Stimulated activated CD4-positive, alpha-beta T cell treated with anti-CD3 and anti-CD28 coated beads, TNF-alpha, amount 100 ng/mL, for 4 hours (primary cell): ENCODE measurements at places on chromosomes 1 and 21.

DNA sequence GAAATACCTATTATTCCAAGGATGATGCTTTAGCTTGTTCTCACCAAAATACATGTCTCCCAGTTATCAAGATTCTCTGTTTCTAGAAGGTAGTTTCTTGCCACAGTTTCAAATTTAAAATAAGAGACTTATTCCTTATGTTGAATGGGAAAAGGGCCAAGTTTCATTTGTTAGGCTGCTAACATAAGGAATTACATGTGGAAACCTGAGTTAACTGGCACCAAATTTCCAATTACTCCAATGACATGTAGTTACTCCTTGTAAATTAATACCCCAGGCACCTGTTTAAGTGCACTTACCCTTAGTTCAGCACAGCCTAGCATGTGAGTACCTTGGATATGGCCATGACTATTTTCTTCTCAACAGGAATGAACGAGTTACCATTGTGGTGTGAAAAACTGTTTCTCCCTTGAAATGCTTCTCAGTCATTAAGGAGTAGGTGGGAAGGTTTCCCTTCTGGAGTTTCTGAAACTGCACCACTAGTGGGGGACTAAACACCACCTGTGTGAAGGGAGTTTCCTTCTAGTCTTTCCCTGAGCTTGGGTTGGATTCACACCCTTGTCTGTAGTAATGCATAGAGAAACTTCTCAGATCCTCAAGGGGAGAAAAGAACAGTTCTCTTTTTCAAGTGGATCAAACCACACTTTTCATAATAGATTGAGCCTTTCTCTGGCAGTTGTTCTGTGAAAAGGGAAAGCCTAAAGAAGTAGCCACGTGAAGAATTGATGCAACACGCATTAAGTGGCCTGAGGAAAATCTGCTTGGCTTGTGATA lies 32.3 kb upstream of the LRRC8C start:
- DNase-seq, result no peak

DNA sequence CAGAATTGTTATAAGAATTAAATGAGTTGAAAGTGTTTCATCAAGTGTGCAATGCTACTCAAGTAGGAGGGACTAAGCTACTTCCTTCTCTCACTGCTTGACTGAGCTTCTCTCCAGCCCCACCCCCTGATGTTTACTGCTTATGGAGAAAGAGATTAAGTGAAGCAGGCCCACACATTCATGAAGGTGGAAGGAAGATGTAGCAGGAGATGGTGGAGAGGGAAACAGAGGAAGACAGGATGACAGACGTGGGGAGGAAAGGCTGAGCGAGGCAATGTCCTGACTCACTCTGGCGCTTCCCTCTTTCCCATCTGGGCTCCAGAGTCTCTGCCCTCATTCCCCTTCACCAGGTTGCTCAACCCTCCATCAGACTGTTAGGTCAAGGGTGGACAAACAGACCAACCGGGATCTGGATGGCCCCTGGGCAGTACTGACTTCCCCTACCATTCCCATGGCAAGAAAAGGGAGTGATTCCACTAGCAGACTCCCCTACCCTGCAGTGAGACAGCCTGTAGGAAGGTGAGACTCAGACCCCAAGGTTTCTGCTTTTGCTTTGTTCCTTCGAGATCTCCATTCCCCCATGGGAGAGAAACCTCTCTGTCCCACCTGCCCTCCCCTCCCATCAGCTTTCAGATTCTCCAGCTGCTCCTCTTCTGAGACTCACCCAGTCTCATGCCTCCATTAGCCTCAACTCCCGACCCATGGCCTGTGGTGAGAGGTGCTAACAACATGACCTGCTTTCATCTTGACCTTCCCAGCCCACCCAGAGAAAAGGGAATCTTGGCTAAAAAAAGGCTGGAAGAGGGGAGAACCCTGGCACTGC lies 3.1 kb upstream of the ARHGEF2 start:
- DNase-seq, result no peak

DNA sequence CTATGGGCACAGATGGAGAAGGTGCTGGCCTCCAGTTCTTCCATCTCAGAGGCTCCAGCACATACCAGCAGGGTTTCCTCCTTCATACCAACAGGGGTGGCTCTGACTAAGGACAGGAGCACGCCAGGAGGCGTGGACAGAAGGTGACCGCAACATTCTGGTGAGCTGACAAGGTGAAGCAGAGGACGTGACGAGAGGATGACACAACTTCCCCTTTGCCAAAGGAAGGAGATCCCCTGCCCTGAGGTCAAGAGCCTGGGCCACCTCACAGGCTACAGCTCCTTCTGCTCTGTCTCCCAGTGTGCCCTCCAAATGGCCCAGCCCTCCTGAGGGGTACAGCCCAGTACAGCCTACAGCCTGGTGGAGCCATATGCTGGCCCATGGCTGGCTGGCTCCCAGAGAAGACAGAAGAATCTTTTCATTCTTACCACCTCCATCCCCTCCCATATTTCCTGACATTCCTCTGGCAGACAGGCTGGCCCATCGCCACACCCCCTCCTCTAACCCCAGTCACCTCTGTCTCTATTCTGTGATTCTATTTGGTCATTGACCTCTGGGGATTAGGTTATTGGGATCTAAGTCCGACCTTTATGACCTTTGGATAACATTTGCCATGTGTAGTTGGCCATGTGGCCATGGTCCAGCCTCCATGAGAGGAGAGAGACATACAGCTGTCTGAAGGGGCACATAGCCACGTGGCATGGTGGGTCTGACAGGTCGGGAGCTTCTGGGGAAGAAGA lies 5.1 kb upstream of the LAMB3 start:
- no peak for DNase-seq

GRCh38 chr1:37439349-37439995 lies 34.9 kb upstream of the ZC3H12A start:
- no peak for DNase-seq

- DNase-seq, result no peak
These were observed 382.3 kb upstream of the ZRANB2 start for GRCh38 chr1:71463144-71463543.

DNA sequence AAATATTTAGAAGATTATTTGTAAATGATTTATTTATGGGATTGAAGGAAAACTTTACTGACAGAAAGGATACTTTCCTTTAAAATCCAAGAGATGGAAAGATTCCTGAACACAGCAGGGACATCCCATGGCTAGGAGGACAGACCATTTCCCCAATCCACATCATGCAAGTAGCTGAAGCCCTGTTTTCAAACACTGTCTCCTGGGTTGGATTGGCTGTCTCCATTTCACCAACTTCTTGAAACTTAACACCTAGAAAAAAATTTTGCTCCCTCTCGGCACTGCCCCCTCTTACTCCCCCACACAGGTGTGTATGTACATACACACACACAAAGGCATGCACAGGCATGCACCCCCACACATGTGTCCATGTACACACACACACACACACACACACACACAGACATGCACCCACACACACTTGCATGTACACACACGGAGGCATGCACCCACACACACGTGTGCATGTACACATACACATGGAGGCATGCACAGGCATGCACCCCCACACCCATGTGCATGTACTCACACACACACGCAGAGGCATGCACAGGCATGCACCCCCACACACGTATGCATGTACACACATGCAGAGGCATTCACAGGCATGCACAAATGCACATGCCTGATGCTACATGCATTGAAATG lies 320.0 kb downstream of the CHRM3 start:
- no peak for DNase-seq

DNA sequence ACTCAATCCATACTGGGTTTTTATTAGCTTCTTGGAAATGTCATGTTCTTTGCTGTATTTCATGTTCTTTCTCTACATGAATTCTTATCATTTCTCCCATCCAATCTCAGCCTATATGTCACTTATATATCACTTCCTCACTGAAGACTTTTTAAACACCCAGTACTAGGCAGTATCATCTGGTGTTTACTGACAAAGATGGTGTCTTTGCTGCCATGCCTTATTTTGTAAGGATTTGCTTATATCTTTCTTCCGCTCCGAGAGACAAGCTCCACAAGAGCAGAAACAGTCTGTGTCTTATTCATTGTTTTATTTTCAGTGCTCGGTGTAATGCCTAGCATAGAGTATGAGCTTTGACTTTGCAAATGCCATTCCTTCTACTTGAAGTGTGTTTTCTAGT lies 30.2 kb downstream of the F13B start:
- no peak for DNase-seq

DNA sequence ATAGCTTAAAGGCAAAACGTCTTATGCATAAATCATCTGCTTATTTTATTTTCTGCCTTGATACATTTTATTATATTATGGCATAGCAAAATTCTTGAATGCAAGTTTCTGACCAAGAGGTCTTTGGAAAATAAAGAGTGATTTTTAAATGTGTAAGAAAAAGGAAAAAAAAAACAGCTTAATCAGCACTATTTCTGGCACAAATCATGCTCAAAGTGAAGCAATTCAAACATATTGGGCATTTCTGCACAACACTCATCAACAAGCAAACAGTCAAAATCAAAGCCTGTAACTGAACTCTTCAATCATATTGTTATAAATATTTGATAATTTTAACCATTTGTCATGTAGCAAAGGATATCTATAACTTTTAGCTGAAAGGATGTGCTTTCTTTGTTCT lies 250.9 kb downstream of the PTPRC start:
- no peak for DNase-seq

DNA sequence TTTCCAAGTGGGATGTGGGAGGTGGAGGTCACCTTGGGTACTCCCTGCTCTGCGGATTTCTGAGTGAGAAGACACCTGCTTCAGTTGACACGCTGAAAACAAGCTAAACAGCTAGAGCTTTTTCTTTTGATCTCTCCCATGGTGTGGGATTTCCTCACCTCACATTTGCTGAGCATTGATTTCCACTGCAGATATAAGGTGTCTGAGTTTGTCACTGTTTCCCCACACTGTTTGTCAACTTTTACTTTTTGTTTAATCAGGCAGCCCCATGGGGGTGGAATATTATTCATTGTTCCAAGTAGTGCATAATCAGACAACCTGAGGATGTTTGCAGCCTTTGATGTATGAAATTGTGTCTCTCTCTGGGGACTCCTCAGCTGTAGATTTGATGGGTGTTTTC lies 49.5 kb downstream of the FASLG start:
- DNase-seq, result peak; percentile 42

DNA sequence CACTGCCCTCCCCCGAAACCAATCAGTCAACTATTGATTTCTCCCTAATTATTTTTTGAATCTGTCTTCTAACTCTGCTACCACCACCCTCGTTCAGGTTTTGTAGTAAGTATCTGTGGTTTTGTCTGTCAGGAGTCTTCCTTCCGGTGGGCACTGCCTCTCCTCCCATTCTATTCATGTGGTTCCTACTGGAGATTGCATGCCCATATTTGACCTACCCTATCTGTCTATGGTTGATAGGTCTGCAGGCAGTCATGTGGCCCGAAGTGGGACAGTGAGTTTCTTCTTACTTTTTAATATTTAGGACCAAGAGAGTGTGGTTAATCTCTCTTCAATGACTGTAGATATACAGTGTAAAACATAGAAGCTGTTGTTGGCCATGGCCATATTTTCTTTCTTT lies 17.8 kb upstream of the MAST2 start:
- DNase-seq, result peak; percentile 3

DNA sequence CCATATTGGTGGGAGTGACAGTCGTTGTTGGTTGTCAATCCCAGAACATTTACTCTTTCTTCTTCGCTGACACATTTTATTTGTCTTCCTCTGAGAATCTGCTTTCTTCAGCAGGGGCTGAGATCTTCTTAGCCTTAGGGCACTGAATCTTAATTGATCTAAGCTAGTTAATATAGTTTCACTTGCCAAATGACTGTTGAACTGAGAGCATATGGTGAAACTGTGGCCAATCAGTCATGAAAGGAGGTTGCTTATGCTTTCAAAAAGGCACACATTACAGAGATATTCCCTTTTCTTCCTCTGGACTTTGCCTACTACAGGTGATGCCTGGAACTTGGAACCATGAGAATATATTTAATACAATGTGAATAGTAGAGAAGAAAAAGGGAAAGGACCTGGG lies 60.0 kb upstream of the KIAA0040 start:
- DNase-seq, result no peak

DNA sequence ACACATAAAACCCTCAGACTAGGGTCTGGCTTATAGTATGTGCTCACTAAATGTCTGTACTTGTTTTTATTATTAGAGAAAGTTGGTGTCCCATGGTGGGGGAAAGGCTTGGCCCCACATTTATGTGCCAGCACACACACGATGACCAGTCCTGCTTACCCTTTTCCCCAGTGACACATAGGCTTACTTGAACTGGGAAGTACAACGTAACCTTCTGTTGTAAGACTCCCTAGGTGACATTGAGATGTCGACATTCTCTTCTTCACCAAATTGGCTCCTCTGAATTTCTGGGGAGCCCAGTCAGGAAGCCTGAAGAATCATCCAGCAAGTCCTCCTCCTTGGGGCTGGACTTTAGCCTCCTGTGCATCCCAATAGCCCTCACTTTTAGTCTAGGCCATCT lies 1.7 kb upstream of the MECR start:
- DNase-seq, result no peak

- no peak for DNase-seq
These were observed 74.5 kb downstream of the CHD1L start for GRCh38 chr1:147316968-147317367.

GRCh38 chr1:195789321-195789720 lies 818.9 kb downstream of the KCNT2 start:
- DNase-seq, result no peak

- no peak for DNase-seq
These were observed 60.1 kb upstream of the DAB1 start for GRCh38 chr1:57483954-57484353.

DNA sequence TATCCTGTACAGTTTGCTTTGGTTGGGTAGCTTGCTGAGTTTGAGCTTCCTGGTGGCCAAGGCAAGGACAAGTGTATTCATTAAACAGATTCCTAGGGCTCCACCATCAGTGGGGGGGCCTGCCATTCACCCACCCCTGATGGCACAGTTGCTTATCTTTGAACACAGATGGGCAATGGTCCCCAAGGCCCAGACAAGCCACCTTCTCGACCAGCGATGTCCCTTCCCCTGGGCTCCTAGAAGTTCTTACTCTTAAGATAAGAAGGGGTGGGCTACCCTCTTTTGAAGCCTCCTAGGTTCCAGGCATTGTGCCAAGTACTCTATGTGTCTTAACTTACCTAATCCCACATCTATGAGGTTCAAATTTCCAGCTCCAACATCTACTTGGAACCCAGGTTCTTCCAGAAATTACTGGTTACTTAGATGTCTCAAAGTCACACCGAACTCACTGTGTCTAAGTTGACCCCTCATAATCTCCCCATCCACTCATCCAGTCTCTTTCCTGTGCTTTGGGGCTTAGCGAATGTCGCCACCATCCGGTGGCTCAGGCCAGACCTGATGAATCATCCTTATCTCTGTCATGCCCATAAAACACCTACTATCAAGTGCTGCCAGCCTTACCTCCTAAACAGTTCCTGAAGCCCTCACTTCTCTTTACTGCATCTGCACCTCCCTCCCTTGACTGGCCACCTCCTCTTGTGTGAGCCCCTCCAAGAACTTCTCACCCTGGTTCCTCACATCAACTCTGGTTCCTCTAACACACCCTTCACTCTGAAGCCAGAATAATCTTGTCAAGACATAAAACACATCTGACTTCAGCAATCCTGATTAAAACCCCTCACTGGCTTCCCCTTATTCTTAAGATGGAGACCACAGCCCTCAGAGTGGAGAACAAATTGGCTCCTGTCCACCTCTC lies 50.1 kb downstream of the KLHDC7A start:
- no peak for DNase-seq
